Activated CD4-positive, CD25-positive, alpha-beta regulatory T cell treated with anti-CD3 and anti-CD28 coated beads, Interleukin-2, amount 50 U/mL, for 24 hours (primary cell): ENCODE measurements at places on chromosomes 16 and 17.

GRCh38 chr17:38320482-38320881 is 23.3 kb downstream of the GPR179 start:
- ATAC-seq, result no peak

GRCh38 chr16:55275869-55276268 is 48.1 kb upstream of the IRX6 start:
- no peak for ATAC-seq

GRCh38 chr16:47016700-47017133 is 43.2 kb upstream of the DNAJA2 start:
- ATAC-seq, result peak; percentile 37

- no peak for ATAC-seq
Observed at GRCh38 chr17:78696016-78696982, 85.8 kb downstream of the CYTH1 start.

GRCh38 chr16:14003074-14003570 is 68.0 kb upstream of the MRTFB start:
- ATAC-seq, result no peak

DNA sequence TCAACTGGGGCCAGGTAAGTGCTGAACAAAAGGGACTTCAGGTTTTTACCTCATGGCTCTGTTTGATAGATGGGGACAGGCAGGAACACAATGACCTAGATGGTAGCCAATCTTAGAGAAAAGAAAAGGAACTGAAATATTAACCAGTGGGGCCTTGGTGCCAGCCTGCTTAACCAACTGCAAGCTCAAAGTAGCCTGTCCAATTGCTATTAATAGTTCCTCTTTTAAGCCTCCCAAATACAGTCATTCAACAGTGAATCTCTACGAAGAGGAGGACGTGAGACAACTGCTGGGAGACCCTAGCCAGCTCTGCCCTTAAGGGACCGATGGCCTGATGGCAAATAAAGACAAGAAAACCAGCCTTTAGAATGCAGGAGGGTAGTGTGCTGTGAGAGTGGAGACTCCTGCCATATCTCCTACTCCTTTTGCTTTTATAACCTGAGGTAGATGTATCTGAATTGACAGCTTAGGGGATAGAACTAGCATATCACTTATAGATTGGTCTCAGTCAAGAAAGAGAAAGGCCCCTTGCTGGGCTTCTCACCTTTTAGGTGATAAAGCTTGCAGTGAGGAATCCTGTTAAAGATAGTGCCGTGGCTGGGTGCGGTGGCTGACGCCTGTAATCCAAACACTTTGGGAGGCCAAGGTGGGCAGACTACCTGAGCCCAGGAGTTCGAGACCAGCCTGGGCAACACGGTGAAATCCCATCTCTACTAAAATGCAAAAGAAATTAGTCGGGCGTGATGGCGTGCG is 28.3 kb downstream of the ARSG start:
- ATAC-seq, result no peak

- no peak for ATAC-seq
Observed at GRCh38 chr17:9644910-9645751, at the start of gene USP43. USP43 (plus strand) TSS chr17:9645517; CDS start chr17:9645633, 116 bp downstream.

DNA sequence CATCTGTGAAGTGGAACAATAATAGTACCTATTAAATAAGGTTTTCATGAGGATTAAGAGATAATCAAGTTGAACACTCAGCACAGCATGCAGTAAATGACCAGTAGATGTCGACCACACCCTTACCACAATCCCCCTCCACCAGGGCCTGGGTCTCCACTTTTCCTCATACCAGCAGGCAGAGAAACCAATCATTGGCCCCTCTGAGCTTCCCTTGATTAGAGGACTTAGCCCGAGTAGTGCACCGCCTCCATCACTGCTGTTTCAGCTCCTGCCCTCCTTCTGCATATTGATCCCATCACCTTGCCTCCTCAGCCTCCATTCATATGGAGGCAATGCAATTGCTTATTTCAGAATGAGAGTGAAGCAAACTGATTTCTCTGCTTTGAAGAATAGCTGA is 96.5 kb upstream of the CDH11 start:
- no peak for ATAC-seq

DNA sequence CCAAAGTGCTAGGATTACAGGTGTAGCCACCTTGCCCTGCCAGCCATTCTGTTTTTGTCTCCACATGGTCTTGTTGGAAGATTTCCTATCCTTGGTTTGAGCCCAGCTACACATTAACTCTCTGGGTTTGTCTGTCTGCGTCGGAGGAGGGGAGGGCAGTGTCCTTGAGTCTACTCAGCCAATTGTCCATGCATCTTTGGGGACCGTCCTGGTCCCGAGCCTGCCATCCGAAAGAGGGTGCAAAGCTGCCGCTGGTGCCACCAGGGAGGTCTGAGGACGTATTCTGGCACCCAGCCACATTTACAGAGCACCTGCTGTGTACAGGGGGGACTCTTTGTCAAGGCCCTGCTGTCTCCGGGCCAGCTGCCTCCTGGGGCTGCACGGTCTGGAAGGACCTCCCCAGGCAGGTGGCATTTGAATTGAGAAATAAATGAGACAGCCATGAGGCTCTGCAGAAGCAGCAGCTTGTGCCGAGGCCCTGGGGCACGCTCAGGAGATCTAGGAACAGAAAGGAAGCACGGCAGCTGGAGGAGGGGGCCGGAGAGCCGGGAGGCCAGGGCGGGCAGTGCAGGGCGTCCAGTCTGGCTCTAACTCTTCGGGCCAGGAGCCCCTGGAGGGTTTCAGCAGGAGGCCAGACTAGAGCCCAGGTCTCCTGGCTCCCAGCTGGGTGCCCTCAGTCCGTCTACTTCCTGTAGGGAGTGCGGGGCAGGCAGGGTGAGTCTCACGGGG is 1.5 kb downstream of the CYBA start:
- ATAC-seq, result no peak

- ATAC-seq, result no peak
Observed at GRCh38 chr17:8916466-8916865, 49.0 kb upstream of the PIK3R6 start.

GRCh38 chr17:80504686-80505413 is 28.4 kb upstream of the NPTX1 start:
- no peak for ATAC-seq

GRCh38 chr16:75315539-75316306 is 64.3 kb upstream of the BCAR1 start:
- ATAC-seq, result no peak

- no peak for ATAC-seq
Observed at GRCh38 chr16:87851601-87852000, 17.7 kb downstream of the SLC7A5 start.

DNA sequence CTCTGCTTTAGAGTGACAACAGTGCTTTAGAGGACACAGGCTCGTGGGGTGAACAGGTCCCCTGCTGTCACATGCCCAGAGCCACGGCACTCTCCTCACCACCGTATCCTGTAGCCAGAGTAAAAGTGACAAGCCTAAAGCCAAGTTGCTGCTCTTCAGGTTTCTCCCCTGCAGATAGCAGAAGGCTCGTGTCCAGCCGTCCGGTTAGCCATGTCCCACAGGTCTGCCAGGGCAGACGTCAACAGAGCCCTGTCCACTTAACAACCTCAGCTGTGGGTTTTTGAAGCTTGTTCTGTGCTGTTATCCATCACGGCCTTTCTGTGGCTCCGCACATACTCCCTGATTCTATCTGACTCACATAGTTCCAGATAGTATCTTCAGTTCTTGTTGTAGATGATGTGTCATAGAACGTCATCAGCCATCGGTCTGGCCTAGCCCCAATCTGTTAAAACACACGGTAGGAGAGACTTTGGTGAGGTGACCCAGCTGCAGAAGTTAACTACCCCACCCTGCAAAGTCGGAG is 100.7 kb downstream of the SOCS1 start:
- peak; percentile 98 for ATAC-seq

- no peak for ATAC-seq
Observed at GRCh38 chr16:19301931-19302330, 16.4 kb downstream of the CLEC19A start.

DNA sequence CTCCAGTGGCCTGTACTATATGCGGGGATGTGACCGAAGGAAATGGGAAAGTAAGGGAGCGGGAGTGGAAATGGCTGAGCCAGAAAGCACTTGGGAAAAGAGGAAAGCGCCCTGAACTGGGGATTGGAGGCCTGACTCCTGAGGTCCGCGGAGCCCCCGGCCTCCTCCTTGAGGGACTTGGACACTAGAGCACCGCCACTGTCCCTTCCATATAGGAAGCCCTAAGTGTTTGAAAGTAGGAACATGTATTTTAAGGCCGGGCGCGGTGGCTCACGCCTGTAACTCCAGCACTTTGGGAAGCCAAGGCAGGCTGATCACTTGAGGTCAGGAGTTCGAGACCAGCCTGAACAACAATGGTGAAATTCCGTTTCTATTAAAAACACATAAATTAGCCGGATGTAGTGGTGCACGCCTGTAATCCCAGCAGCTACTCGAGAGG is 530 bp upstream of the ZDHHC7 start:
- no peak for ATAC-seq

GRCh38 chr17:273981-274832 is 78.4 kb downstream of the RPH3AL start:
- no peak for ATAC-seq

DNA sequence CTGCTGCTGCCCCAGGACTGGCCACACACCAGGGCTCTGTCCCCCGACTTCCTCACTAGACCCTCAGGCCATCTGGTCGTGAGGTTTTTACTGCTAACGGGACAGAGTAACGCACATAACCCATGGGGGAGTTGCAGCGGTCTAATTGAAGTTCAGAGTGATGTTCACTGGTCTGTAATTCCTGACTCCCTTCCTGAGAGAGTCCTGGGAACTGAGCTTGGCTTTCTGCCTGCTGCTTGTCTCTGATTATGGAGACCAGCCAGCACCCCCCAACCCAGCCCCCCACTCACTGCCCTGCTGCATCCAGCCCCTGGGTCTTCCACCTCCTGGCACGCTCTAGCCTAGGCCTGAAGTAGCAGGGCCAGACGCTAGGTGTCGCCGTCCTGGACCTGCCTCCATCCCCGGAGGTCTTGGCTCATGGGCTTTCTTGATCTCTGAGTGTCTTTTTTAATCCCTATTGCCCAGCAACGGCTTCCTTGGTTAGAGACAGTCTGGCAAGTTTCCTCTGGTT is 192.9 kb downstream of the CCDC182 start:
- ATAC-seq, result no peak

DNA sequence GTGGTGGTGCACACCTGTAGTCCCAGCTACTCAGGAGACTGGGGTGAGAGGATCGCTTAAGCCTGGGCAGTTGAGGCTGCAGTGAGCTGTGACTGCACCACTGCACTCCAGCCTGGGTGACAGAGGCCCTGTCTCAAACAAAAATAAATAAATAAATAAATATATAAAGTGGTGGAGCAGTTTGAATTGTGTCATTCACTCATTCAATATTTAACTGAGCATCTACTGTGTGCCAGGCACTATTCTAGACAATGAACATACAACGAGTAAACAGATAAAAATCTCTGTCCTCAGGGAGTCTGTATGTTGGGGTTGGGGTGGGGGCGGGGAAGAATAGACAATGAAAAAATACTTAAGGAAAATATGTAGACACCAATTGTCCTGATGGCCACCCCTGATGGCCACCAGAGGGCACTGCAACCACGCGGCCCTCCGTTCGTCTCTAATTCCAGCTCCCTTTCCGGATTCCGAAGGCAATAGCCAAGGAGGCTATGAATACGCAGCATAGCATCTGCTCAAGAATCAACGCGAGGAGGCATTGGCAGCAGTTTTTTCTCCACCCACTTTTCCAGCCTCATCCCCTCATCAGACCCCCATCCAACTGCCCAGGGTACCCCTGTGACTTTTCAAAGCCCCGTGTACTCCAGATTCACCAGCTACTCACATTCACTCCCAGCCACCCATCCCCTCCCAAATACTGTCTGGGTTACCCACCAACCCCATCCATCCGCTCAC is 21.4 kb downstream of the QPRT start:
- peak; percentile 54 for ATAC-seq

DNA sequence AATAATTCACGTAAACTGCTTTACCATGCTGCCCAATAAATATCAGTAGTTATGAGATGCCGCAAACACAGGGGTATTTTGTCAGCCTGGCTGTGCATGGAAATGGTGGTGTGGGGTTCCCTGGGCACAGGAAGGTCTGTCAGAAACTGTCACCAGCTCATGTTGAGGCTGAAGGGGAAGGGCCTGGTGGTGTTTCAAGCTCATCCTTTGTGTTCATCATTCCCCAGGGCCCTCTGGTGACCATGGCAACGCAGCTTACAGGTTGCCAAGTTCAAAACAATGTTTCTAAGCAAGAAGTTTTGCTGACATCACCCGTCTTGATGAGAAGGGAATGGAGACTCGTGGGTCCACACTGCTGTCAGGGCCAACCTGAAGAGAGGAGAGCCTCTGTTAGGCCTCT is 348.9 kb upstream of the C16orf82 start:
- ATAC-seq, result no peak

DNA sequence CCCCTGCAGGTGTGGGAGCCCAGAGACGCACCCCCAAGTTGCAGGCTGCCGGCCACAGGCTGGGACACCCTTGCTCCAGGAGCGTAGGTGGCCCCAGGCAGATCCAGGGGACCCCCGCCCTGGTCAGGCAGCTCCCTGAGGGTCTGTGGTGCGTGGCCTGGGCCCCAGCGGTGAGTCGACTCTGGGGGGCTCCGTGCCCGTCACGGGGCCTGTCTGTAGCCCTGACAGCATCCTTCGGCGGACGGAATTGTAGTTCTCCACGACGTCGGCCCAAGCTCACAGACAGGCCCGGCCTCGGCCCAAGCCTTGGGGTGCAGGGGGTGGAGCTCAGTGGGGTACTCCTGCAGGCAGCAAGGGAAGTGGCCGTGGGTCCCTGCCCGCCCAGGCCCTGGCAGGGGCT is 82.9 kb downstream of the LMF1 start:
- no peak for ATAC-seq

DNA sequence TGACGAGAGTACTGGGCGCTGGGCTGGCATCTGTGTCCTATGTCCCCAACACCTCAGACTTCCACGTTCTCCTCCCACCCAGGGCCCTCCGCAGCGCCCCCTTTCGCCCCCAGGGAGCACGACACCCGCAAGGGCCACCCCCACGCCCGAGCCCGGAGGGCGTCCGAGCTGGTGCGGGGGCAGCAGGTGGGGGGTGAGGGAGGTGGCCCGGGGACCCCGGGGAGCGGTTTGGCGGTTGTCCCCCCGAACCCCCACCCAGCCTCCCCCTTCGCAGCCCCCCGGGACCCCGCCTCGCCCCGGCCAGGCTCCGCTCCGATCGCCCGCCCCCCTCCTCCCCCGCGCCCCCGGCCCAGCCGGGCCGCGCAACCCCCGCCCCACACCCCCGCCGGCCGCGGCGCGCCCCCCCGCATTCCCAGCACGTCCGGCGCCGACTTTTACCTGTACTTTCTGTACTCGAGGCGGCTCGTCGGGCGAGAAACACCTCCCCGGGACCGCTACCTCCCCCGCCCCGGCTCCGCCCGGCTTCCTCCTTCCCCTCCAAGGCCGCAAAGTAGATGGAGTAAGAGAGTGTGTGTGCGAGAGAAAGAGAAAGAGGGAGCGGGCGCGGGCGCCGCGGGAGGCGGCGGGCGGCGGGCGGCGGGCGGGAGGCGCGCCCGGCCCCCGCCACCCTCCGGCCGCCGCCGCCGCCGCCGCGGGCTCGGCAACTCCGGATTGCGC is 901 bp downstream of the CDYL2 start:
- ATAC-seq, result peak; percentile 19

GRCh38 chr17:62562656-62563055 is 64.8 kb upstream of the MRC2 start:
- ATAC-seq, result no peak

- no peak for ATAC-seq
Observed at GRCh38 chr17:64694207-64694606, 32.1 kb upstream of the SMURF2 start.
